Left renal pelvis (tissue), 4 donors: ENCODE measurements at places on chromosomes 2 and 18.

GRCh38 chr18:48077291-48077690 is 146.8 kb upstream of the SMAD2 start:
- no peak for DNase-seq

DNA sequence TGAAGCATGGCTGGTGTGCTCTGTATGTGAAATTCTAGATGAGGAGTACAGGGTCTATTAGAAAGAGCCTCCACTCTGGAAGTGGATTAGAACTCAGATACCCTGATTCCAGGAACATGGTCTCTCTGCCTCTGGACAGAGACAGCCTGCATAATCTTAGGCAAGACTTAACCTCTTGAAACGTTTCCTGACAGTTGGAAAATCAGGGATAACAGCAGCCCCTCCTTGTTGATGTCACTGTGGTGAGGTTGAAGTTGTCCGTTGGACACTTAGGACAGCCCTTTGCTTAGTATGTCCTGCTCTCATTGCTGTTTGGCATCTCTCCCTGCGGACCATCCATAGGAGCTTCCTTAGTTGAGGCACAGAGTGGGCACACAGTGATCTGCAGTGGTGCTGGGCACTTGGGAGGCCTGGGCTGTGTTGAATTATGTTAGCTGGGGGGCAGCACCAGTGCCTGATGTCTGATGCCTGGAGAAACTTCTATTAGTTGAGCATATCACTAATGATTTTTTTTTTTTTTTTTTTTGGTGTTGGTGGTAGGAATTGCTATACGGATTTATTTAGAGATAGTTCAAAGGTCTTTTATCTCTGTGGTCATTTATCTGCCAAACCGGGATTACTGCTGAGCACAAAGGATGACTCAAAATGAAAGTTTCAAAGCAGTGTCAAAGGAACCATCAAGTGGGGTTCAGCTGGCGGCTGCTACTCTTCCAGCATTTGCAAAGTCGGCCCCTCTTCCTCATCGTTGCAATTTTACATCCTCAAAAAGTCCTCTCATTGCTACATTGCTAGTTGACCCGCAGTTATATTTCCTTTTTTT is 28.8 kb downstream of the SETBP1 start:
- DNase-seq = no peak

DNA sequence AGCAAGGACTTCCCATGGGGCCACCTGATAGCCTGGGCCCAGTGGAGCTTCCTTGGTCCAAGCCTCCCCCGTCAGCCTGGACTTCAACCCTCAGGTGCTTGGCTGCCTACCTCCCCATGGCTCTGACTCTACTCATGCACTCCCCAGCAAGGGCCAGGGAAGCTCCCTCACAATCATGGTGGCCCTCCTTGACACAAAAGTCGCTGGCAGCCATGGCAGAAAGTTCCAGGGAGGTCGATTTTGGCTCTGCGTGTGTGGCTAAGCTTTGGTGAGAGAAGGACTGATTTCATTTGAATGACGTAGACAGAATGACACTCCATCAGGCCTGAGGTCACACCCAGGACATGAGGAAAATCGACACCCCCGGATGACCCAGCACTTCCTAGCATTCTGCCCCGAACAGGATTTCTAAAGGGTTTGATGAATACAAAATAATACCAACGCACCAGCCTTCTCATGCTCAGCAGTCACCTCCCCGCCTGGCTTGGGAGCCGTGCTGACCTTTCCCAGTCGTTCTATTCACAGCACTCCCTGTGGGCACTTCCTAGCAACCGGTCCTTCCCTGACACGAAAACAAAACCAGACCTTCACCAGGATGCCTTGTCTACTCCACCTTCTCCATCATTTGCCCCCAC is 52.7 kb downstream of the LBH start:
- no peak for DNase-seq

DNA sequence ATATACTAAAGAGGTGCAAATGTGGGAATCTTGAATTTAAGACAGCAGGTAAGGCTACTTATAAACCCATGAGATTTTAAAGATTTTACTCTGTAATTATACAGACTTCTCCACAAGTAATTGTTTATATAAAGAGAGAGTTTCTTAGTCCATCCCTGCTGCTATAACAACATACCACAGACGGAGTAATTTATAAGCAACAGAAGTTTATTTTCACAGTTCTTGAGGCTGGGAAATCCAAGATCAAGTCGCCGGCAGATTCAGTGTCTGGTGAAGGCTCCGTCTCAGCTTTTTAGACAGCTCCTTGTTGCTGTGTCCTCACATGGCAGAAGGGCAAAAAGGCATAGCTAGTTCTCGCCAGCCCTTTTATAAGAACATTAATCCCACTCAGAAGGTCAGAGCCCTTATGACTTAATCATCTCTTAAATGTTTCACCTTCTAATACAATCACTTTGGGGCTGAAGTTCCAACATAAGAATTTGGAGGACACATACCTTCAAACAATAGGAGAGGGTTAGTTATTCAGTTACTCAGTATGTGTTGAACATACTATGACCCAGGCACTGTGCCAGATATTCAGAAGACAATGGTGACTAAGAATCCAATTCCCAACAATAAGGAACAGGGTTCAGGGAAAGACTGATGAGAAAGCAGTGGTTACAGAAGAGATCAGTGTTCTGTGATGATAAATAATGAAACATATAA is 466.0 kb downstream of the RIT2 start:
- DNase-seq = no peak

GRCh38 chr2:20675701-20676352 is 8.9 kb downstream of the GDF7 start:
- no peak for DNase-seq

DNA sequence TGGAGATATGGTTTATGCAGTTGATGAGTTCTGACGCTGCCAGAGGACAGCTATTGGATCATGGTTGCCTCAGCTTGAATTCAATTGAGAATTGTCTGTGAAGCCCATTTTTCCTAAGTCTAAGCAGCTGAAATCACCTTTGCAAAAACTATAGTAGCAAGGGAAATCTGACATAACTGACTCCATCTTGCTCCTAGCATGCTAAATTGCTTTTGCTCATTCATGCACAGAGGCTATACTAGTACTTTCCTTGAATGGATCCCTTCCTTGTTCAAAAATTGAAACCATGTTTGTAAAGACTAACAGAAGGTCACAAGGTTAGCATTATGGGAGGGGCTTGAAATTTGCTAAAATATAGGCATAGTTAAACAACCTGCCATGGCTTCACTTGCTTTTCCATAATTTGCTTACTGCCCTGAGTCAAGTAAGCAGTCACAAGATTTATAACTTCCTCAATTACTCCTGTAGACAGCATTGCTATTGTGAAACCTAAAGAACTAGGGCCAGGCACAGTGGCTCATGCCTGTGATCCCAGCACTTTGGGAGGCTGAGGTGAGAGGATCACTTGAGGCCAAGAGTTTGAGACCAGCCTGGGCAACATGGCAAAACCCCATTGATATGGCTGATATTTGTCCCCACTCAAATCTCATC is 41.2 kb downstream of the CHRNA1 start:
- DNase-seq = no peak

GRCh38 chr18:40437517-40437916 is 1517.5 kb upstream of the PIK3C3 start:
- DNase-seq = no peak

GRCh38 chr2:9892236-9892635 is 49.0 kb downstream of the TAF1B start:
- no peak for DNase-seq

DNA sequence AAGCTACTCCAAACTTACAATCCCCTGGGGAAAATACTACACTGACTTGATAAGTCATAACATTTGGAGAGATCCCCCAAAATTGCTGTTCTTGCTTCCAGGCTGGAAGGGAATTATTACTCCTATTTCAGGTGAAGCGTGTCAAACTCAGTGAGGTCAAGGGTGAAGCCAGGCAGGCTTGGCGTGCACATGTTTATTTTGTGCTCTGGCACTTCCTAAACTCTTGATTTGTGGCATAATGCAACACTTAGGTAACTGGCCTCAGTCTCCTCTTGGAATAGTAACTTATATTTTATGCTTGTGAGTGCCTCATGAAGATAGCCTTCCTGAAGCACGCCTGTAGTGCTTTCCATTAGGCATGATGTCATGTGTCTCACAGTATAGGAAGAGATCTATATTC is 751.2 kb downstream of the CNTNAP5 start:
- DNase-seq = no peak

GRCh38 chr2:203033395-203033794 is 18.7 kb downstream of the NBEAL1 start:
- DNase-seq = no peak

DNA sequence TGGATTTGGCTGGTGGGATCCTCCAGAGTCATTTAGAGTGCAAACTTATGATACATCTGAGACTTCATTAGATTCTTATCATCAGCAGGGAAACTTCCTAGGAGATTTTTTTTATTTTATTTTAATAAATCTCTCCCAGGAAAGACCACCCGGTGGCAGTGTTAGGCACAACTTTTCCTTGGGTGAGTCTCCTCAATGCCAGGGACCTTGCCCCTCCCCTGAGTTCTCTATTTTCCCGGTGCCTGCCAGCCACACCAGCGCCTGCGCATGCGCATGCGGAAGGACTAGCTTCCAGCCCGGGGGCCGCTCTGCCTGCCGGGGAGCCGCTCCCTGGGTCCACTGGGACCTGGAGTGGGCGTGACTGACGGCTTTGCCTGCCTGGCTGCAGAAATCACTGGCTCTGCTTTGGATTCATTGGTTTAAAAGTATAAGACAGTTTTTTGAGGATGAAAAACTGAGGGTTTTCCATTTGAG is 86.6 kb downstream of the TMEM182 start:
- peak; percentile 73 for DNase-seq

DNA sequence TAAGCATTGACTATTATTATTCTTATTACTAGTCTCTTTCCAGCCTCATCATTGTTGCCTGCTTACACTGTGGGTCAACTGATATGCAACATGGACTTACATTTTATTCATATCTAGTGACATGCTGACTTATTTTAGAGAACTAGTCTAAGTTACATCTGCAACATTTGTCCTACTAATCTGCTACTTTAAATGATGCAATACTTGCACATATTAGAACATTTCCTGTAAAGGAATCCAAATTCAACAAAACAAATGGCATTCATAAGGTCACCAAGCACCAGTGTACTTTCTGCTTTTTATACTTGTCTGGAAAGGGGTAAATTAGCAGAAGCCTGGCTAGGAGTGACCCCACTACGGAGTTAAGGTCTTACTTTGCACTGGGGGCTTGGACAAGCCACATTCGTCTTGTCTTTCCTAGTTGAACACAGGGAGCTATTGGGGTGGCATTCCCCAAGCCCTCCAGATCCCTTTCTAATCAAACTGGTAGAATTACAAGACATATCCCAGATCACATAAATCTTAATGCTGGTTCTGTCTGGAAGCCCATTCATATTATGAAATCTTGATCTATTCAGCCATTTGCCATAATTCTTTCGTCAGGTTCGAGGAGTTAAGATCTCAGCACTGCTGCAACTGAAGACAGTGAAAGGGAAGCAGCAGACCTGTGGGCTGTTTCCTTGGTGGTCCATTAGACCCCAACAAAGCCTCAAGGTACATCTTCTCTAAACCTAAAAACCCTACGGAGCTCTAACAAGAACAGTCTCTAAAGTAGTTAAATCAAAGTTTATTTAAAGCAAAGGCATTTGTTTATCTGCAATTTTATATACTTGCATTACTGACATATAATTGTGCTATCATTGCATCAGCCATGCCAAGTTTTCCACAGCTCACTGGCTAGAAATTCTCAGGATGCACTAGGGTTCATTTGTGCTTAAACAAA is 49.9 kb upstream of the RTN4 start:
- DNase-seq = no peak

DNA sequence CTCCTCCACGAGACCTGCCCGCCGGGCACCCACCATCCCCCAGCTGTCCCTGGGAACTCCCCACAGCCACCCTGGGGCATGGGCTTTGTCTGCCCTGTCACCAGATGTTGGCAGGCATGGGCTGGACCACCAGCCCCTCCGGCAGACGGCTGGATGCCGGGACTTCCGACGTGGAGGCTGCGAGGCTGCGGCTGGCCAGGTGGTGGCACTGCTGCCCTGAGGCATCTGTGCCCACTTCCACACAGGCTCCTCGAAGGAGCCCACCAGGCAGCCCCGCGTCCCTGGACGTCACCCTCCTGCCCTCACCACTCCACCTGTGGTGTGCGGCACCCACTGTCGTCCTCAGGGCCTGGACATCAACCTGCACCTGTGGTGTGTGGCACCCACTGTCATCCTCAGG is 319.9 kb upstream of the SALL3 start:
- no peak for DNase-seq

DNA sequence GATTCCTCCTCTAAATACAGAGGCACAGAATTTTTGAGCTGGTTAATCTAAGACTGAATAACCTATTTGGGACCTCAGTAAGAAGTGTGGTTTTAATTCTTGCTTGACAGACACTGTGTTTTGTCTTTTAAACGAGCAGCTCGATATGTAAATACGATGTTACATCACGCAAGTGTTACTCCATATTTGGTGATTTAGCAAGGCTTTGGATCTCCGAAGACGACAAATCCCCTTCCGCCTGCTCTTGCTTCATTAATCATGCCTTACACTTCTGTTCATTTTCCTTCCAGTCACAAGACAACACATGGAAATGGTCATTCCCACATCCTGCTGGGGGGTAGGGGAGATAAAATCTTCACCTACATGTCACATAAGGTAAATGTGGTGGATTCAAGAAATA is 9.4 kb downstream of the BCL11A start:
- no peak for DNase-seq

- no peak for DNase-seq
These were observed 117.4 kb upstream of the RPRM start for GRCh38 chr2:153595939-153596338.

- no peak for DNase-seq
These were observed 36.3 kb downstream of the HDHD2 start for GRCh38 chr18:47113796-47114540.

DNA sequence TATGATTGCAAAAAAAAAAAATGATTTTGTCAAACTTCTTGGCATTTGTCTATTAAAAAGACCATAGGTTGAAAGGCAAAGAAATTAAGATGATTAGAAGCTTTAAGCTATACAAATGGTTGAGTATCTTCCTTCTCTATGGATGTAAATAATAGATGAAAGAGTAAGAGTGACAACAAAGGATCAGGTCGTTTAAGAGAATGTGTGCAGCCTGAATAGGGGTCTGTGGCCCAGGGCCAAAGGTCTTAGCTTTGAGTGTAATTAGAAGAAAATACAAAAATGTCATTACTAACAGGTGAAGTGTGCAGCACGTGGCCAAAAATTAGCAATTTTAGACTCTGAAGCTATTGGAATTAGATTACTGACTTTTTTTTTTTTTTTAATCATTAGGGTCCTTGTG is 122.4 kb downstream of the GREB1L start:
- no peak for DNase-seq

DNA sequence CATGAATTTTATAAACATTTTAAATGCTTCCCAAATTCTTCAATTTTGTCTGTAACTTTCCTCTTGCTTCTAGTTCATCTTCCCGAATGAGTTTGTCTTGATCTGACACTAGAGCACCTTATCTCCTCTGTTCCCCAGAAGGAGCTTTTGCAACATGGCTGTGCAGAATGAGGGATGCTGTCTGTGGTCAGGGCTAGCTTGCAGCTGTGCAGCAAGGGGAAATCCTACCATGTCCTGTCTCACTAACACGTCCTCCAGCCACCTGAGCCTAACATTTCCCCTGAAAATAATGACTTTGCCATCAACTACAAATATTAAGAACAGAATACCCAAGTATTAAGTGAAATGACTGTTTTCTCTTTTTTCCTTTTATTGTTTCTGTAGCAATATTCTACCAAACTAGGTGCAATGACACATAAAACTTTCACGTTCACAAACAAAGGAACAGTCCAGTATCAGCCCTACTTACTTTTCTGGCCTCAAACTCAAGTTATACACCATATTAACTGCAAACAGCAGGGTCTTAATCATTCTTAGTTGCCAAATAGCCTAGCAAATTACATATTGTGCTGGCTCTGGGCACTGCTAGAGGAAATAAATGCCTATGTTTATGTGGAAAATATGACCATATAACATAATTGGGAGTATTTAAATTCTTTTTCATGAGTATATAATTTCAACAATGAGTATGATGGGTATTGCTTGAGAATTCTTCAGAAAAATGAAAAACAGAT is 423.3 kb downstream of the CMPK2 start:
- no peak for DNase-seq
